Globus pallidus (tissue), 1 donor: ENCODE measurements at places on chromosomes 11 and 22.

DNA sequence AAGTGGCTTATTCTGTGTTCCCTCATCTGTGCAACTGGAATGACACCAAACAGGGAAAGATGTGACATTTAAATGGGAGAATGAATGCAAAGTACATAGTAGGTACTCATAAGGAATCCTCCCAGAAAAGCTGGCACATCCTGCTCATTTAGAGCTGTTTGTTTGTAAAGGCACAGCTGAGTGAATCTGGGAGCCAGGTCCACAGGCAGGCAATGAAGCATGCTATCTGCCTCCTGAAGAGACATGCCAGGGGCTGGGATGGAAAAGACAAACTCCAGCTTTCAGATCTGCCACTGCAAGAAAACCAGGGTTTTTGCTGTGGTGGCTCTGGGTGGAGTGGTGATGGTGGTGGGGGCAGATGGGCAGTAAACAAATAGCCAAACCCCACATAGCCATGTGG, 150.1 kb downstream of the TENM4 start:
- no peak for DNase-seq

GRCh38 chr22:21951931-21952465, 650 bp downstream of the PPM1F start:
- DNase-seq, result no peak

DNA sequence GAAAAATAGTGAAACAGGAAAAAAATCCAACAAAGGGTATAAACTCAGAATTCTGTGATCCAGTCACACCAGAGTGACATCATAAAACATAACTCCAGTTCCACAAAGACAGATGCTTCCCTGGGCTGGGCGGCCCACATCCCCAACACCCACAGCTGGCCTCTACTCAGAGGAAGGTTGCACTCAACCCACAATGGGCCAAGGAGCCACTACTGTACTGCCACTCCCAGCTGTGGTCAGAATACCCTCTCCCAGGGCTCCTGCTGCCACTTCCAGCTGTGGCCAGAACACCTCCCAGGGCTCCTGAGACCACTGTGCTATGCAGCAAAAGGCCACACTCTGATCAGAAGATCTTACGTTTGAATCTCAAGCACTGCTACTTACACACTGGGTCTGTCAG, 18.3 kb downstream of the SMCO4 start:
- DNase-seq, result no peak

DNA sequence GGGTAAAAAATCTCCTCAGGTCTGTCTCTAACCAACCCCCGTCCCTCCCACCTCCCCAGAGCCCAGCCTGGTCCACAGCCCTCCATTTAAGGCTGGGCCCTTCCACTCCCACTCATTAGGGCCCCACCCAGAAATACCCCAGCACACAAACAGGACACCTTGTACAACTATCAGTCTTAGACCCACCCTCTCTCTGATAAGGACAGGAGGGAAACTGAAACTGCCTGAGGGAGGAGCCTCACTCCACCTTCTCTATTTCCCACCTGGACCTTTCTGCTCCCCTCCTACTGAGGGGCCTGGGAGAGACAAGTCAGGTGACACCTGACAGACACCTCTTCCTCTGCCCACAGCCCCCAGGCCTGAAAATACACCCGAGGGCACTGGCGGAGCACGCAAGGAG, 90.2 kb downstream of the PLEKHA7 start:
- DNase-seq, result no peak

DNA sequence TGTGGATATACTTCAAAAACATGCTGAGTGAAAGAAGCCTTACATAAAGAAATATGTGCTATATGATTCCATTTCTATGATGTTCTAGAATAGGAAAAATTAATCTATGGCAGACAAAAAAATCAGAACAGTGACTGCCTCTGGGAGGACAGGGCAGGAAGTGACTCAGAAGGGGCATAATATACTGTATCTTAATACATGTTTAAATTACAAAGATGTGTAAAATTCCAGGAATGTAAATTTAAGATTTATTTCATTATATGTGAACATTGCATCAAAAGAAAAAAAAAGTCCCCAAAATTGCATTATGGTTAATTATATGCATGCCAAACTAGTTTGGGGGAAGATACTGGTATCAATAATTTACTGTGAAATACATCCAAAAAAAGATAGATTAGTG, 32.2 kb downstream of the SBF2 start:
- no peak for DNase-seq

GRCh38 chr11:34219279-34219678, 113.8 kb downstream of the NAT10 start:
- DNase-seq, result no peak

- no peak for DNase-seq
These were observed 49.9 kb downstream of the ST3GAL4 start for GRCh38 chr11:126405374-126405773.

DNA sequence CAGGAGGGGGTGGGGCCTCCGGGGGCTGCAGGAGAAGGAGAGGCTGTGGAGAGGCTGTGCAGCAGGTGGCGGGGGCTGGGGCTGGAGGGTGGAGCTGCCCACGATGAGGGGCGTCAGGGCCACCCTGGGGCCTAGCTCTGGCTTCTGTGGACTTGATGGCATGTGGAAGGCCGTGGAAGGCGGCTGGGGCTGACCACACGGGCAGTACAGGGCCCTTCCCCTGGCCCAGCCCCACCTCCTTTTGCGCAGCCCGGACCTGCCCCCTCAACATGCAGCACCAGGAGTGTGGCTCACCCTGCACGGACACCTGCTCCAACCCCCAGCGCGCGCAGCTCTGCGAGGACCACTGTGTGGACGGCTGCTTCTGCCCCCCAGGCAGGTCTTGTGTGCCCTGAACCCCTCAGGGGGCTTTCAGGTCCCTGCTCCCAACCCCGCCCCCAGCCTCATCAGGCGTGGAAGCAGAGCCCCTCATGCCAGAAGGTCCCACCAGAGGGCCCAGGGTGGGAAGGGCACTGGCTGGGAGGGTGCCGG, 6.1 kb downstream of the MUC5B start:
- no peak for DNase-seq

GRCh38 chr11:96448225-96448624, 58.4 kb downstream of the JRKL start:
- no peak for DNase-seq

DNA sequence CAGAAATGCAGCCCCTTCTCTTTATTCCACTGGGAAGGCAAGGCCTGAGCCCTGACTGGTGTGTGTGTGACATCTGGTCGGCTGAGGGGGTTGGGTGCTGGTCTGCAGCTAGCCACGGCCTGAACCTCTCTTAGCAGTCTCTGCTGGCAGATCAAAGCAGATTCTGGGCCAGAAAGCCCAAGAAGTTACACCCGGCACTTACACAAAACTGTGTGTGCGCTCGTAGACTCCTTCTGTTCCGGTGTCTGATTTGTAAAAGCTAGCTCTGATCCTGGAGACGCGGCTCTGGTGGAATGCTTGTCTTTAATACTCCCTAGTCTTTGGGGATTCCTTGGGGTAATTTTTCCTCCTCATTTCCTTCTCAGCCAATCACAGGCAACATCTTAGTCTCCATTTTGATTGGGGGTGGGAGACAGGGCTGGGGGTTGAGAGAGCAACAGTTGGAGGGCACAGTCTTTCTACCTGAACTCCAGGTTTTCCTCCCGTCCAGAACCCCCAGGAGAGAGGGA, 5.5 kb downstream of the PKNOX2 start:
- no peak for DNase-seq

GRCh38 chr11:10785146-10785474, 23.6 kb downstream of the EIF4G2 start:
- no peak for DNase-seq

GRCh38 chr11:120645639-120646038, 134.1 kb downstream of the GRIK4 start:
- DNase-seq, result no peak

GRCh38 chr22:43053176-43053575, 36.0 kb downstream of the TTLL1 start:
- no peak for DNase-seq

DNA sequence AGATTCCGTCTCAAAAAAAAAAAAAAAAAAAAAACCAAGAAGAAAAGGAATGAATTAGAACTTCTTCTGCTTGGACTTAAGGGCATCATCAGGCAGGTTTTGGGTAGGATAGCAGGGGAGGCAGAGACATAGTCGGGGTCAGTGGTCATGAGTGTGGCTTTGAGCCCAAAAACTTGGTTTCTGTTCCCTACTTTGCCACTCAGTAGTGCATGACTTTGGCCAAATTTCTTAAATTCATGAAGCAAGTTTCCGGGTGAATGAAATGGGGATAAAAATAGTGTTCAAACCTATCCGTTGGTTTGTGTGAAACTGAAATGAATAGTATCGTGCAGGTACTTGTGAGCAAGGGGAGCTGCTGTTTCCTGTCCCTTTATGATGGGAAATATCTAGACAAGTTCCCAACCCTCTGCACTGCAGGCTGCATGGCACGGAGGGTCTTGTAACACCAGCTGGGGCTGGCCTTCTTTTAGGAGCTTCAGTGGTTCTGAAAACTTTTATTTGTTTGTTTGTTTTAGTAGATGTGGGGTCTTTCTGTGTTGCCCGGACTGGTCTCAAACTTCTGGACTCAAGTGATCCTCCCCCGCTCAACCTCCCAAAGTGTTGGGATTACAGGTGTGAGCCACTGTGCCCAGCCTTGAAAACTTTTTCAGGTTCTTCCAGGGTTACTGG, 18.4 kb downstream of the NEAT1 start:
- no peak for DNase-seq

DNA sequence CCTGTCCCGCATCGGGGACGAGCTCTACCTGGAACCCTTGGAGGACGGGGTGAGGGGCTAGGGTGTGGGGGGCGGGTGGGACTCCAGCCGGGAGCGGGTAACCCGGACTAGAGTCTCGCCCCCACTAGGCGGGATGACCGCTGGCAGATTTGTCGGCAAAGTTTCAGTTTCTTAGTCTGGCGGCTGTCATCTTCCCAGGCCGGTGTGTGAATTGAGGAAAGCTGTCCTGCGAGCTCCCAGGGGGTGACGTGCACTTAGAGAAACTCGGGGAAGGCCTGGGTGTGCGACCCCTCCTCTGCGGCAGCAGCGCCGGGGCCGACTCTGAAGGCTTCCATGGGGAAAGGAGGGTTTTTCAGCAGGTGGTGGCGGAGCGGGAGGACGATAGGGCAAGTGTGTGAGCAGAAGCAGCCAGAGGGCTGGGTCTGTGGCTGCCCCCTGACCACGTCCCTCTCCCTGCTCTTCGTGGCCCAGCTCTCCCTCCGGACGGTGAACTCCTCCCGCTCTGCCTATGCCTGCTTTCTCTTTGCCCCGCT, 463 bp downstream of the RAD9A start:
- DNase-seq, result no peak

DNA sequence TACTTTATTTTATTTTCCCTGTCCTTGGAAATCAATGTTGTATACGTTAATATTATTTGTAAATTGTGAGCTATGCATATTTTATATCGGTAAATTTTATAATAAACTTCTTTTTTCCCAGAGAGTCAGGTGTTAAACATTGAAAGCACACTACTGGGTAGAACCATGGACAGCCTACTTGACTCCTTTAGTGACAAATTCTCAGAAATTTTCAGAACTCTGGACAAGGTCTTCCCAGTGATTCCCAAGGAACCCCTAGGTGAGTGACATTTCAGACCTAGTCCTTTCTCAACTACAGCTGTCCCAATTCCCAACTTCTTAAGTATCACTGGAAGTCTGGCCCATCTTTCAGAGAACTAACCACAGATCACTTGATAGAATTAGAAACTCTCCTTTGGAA, 107.2 kb downstream of the RCN1 start:
- DNase-seq, result no peak

- DNase-seq, result no peak
These were observed 3.8 kb upstream of the LRRC74B start for GRCh38 chr22:21041937-21042336.
